ENCODE measurements at places on chromosomes 6 and 20.

DNA sequence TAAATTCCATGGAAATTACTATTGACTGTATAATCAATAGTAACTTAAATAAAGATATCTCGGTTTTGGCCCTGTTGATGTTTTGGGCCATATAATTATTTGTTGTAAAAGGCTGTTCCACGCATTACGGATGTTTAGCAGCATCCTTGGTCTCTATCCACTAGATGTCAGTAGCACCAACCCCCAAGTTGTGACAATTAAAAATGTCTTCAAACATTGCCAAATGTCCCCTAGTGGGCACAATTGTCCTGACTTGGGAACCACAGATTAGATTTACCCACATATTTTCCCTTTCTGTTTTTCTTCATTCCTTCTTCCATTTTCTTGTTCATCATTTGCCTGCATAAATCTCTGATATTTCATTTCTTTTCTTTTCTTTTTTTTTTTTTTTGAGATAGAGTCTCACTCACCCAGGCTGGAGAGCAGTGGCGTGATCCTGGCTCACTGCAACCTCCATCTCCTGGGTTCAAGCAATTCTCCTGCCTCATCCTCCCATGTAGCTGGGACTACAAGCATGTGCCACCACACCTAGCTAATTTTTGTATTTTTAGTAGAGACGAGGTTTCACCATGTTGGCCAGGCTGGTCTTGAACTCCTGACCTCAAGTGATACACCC is 13.6 kb upstream of the WFDC8 start:
- DNase-seq, result peak; percentile 43
- no peak overlapping the region for H3K27ac ChIP-seq
- H3K27me3 ChIP-seq, result peaks cover 20% of the 10 kb centered on the region
- H3K4me3 ChIP-seq, result no peak overlapping the region
- H3K36me3 ChIP-seq, result no peaks in the 10 kb centered on the region
- no peaks in the 10 kb centered on the region for H3K4me1 ChIP-seq

- H3K36me3 ChIP-seq, result peaks cover 44% of the 10 kb centered on the region
- H3K27me3 ChIP-seq, result no peaks in the 10 kb centered on the region
- H3K4me1 ChIP-seq, result peaks cover 34% of the 10 kb centered on the region
- H3K27ac ChIP-seq, result no peak overlapping the region
- H3K4me3 ChIP-seq, result no peak overlapping the region
Measured at GRCh38 chr20:34407962-34408474, 44.9 kb downstream of the ITCH start.

DNA sequence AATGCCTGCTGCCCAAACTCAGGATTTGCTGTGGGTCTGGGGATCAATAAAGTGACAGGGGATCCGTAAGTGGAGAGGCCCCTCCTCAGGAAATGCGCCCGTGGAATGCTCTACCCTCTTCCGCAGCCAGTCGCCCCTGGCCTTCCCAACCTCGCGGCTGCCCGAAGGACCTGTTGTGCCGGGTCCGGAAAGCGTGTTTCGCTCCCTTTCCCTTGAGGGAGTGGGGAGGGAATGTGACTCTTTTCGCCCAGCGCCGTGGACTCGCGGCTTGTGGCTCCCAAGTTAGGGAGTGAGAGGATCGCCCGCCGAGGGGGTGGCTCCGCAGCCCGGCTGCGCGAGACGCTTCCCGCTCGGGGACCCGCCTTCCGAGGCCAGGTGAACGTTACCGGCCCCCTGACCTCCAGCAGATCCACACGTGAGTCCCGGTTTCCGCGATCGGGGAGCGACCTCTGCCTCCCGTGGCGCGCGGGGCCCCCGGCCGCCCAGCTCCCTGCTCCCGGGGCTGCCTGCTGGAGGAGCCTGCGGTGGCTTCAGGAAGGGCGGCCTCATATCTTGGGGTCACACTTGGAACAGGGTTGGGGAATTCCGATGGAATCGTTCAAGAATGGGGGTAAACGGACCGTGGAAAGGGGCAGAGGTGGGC is 666 bp downstream of the TPD52L1 start:
- DNase-seq, result peak; percentile 22
- no peaks in the 10 kb centered on the region for H3K36me3 ChIP-seq
- peaks cover 43% of the 10 kb centered on the region for H3K27me3 ChIP-seq
- peaks cover 11% of the 10 kb centered on the region for H3K4me1 ChIP-seq
- no peak overlapping the region for H3K27ac ChIP-seq
- peak overlapping the region; percentile 71 for H3K4me3 ChIP-seq

- H3K27ac ChIP-seq, result no peak overlapping the region
- no peak for DNase-seq
- no peaks in the 10 kb centered on the region for H3K36me3 ChIP-seq
- H3K27me3 ChIP-seq, result peaks cover 52% of the 10 kb centered on the region
Measured at GRCh38 chr6:31058128-31058894, 48.0 kb downstream of the MUC22 start.

DNA sequence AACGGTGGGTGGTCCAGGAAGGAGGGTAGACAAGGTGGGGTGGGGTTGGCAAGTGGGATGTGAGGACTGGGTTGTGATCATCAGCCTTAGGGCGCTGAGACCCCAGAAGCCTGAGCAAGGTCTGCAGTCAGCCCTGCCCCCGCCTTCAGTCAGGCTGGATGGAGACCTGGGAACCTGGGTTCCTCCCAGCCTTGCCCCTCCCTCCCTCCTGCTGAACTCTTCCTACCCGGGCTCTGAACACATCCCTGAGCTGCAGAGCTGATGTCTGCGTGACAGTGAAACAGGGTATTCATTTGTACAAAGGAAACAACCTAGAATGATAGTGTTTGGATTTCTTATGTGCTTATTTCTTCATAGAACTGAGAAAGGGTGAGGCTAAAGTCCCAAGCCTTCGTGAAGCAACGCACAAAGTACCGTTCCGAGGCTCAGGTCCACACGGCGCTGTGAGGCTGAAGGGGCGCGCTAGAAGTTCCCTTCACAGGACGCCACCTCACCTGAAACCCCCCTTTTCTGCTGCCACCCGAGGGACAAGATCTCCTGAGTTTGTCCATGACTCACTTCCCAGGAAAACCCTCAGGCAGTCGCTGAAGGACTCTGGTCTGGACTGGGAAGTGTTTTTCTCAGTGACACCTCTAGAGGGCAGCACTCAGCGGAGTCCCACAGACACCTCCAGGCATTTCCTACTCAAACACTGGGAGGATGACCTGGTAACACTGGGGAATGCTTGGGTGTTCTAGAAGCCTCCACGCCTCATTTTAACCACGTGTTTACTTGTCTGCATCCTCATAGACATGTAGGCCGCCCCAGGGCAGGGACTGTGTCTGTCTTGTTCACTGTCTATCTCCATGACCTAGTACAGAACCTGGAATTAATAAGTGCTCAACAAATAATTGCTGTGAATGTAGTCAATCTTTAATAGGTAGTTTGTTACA is 1.2 kb downstream of the GSTA5 start:
- H3K27me3 ChIP-seq, result peaks cover 27% of the 10 kb centered on the region
- no peaks in the 10 kb centered on the region for H3K4me1 ChIP-seq
- no peak overlapping the region for H3K27ac ChIP-seq
- DNase-seq, result peak; percentile 59

DNA sequence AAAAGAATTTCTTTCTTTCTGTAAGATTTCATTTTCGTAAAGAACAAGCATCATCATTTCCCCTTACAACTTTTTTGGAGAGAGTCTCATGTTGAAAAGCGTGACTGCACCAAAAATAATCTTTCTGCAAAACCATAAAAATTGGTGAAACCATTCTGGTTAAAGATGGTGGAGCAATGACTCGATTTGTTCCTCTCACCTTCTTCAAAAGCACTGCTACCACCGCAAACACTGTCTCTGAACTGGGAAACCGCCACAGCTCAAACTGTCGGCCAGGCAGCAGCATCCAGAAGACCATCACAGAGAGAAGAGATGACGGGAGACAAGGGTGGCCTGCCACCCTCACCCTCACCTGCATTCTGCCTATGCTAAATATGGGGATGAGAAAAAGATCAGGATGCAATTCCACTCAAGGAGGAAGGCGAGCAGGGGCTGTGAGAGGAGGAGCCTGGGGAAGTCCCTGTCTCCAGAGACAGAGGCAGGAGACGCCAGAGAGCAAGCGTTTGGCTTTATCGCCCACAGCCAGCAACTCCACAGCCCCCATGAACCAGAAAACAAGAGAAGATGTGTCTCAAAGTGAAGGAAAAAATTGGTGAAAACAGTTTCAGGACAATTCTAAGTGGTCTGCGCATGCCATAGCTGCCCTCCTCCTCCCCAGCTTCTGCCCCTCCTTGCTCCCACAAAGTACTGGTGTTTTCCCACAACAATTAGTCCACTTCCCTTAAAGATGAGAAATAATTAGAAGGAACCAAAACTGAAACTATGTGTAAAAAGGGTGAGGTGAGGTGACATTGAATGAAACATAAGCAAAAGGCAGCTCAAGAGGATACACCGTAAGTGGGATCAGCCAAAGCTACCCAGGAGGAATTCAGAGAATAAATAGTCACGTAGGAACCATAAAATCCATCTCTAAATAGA is 255.5 kb downstream of the KIF16B start:
- no peaks in the 10 kb centered on the region for H3K36me3 ChIP-seq
- no peak for DNase-seq
- H3K27ac ChIP-seq, result peak overlapping the region; percentile 52
- no peak overlapping the region for H3K4me3 ChIP-seq

GRCh38 chr6:4212588-4212987 is 77.2 kb upstream of the ECI2 start:
- peaks cover 2% of the 10 kb centered on the region for H3K36me3 ChIP-seq
- peaks cover 4% of the 10 kb centered on the region for H3K27me3 ChIP-seq
- peaks cover 26% of the 10 kb centered on the region for H3K4me1 ChIP-seq
- H3K4me3 ChIP-seq, result no peak overlapping the region

- no peak for DNase-seq
- H3K4me3 ChIP-seq, result no peak overlapping the region
- H3K36me3 ChIP-seq, result no peaks in the 10 kb centered on the region
- H3K27me3 ChIP-seq, result peaks cover 35% of the 10 kb centered on the region
- H3K27ac ChIP-seq, result no peak overlapping the region
Measured at GRCh38 chr20:23043376-23043775, 6.1 kb downstream of the THBD start.

GRCh38 chr20:23361119-23361475 is 885 bp upstream of the GZF1 start:
- DNase-seq, result no peak
- H3K4me3 ChIP-seq, result peak overlapping the region; percentile 80
- peak overlapping the region; percentile 89 for H3K27ac ChIP-seq
- H3K36me3 ChIP-seq, result peaks cover 15% of the 10 kb centered on the region

GRCh38 chr6:54541541-54541940 is 233.3 kb downstream of the TINAG start:
- H3K4me3 ChIP-seq, result no peak overlapping the region
- H3K4me1 ChIP-seq, result no peaks in the 10 kb centered on the region
- no peak for DNase-seq
- H3K36me3 ChIP-seq, result no peaks in the 10 kb centered on the region
- no peaks in the 10 kb centered on the region for H3K27me3 ChIP-seq

- H3K4me3 ChIP-seq, result no peak overlapping the region
- no peaks in the 10 kb centered on the region for H3K4me1 ChIP-seq
- no peaks in the 10 kb centered on the region for H3K27me3 ChIP-seq
- DNase-seq, result no peak
- H3K36me3 ChIP-seq, result no peaks in the 10 kb centered on the region
Measured at GRCh38 chr6:141140905-141141304, 991.8 kb upstream of the GJE1 start.

- no peaks in the 10 kb centered on the region for H3K36me3 ChIP-seq
- H3K4me1 ChIP-seq, result no peaks in the 10 kb centered on the region
- DNase-seq, result no peak
- no peak overlapping the region for H3K4me3 ChIP-seq
Measured at GRCh38 chr20:8434326-8434876, 302.3 kb downstream of the PLCB1 start.

- H3K27ac ChIP-seq, result no peak overlapping the region
- peaks cover 65% of the 10 kb centered on the region for H3K27me3 ChIP-seq
- H3K4me3 ChIP-seq, result peak overlapping the region; percentile 76
- DNase-seq, result no peak
- H3K4me1 ChIP-seq, result peaks cover 2% of the 10 kb centered on the region
Measured at GRCh38 chr20:63574829-63575743, 1.0 kb upstream of the HELZ2 start.

GRCh38 chr6:152298055-152298647 is 339.0 kb downstream of the SYNE1 start:
- no peak for DNase-seq
- H3K4me1 ChIP-seq, result peaks cover 29% of the 10 kb centered on the region
- no peak overlapping the region for H3K4me3 ChIP-seq
- no peak overlapping the region for H3K27ac ChIP-seq

DNA sequence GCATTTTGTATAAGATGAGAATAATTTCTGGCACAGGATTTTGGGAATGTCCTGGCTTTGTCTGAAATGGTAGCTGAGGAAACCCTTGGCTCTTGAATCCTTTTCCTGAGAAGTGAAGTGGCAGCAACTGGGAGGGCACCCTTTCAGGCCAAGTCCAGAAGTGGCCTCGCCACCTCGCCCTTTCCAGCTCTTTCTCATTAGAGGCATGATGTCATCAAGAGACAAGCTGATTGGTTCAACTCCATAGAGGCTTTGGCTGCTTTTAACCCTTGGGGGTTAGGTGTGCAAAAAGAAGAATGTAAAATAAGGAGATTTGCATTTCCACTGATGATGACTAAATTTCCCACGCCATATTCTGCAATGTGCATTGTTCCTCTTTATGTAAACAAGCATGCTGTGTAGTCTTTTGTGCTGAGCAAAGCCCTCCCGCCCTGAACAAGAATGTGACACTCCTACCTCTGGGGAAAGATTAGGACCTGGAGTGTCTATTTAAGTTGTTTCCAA is 116.5 kb downstream of the TCP11 start:
- no peak overlapping the region for H3K4me3 ChIP-seq
- no peaks in the 10 kb centered on the region for H3K27me3 ChIP-seq
- no peak for DNase-seq
- H3K36me3 ChIP-seq, result no peaks in the 10 kb centered on the region
- no peaks in the 10 kb centered on the region for H3K4me1 ChIP-seq

GRCh38 chr6:159844737-159845645 is 44.9 kb downstream of the PNLDC1 start:
- DNase-seq, result no peak
- H3K27ac ChIP-seq, result no peak overlapping the region
- no peak overlapping the region for H3K4me3 ChIP-seq
- H3K36me3 ChIP-seq, result no peaks in the 10 kb centered on the region
- H3K4me1 ChIP-seq, result no peaks in the 10 kb centered on the region

DNA sequence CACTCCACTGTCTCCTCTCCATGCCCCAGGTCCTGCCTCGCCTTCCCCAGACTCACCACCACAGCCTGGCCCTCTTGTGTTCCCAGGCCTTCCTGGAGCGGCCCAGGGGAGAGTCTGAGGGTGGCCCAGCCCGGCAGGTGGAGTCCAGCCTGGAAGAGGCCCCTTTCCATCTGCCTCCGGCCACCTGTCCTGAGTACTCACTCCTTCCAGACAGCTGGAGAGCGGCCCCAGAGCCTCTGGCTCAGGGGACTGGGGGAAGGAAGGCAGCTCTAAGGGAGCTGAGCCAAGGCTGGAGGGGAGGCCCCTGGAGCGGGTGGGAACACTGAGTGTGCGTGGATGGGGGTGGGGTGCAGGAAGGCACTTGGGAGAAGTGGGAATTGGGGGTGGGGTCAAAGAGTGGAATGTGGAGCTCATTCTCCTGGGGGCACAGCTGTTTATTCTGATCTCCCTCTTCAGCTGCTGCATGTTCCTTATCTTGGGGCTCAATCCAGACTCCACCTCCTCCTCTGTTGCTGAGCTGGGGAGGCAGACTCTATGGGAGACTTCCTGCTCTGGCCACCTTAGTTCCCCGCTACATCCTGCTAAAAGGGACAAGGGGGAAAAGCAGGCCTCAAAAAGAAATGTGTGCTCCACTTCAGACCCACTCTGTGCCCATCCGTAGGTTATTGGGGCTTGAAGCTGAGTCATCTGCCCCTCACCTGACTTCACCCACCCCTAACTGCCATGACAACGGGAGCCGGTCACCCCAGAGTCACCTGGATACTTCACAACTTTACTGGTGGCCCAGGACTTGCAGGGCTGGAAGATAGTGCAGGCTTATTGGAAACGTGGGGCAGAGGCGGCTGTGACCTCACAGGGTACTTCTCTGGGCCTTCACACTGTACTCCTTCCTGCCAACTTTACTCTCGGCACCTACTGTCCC is 19.5 kb upstream of the TAF8 start:
- H3K4me1 ChIP-seq, result peaks cover 80% of the 10 kb centered on the region
- DNase-seq, result peak; percentile 63
- peak overlapping the region; percentile 63 for H3K4me3 ChIP-seq
- peaks cover 63% of the 10 kb centered on the region for H3K36me3 ChIP-seq

Measured in activated naive CD4-positive, alpha-beta T cell treated with anti-CD3 and anti-CD28 coated beads, Interleukin-2, amount 10 ng/mL, durations not matched to agents 7 days and 5 days (primary cell).